ENCODE measurements at places on chromosomes 3 and 15.

GRCh38 chr15:84633311-84634227 lies 20.5 kb downstream of the WDR73 start:
- peak; percentile 52 for DNase-seq

- no peak for DNase-seq
Observed at GRCh38 chr3:132638706-132639105, 20.9 kb downstream of the ACAD11 start.

- DNase-seq = no peak
Observed at GRCh38 chr15:81384891-81385720, 11.1 kb upstream of the TMC3 start.

GRCh38 chr3:41575724-41576123 lies 376.4 kb downstream of the CTNNB1 start:
- DNase-seq = no peak

- no peak for DNase-seq
Observed at GRCh38 chr3:177567833-177568232, 370.6 kb upstream of the TBL1XR1 start.

DNA sequence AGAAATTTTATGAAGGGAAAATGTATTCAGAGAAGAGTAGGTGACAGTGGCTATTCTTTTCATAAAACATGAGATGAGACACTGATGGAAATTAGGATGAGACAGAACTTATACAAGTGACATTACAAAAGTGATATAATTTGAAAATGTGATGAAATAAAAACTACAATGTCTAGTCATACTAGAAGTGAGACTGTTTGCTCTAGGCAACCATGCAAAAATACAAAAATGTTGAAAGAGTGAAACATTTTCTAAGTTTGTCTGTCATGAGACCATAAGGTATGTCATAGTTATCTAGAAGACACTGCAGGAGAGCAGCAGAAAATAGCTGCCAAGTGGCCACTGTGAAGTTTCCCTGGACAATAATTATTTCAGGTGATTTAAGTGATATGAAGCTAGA lies 459.5 kb downstream of the DIPK2A start:
- DNase-seq = no peak

GRCh38 chr15:69610858-69611257 lies 158.2 kb downstream of the RPLP1 start:
- DNase-seq = no peak

GRCh38 chr15:85785887-85786780 lies 8.6 kb downstream of the KLHL25 start:
- no peak for DNase-seq

- no peak for DNase-seq
Observed at GRCh38 chr3:180072786-180073185, 36.0 kb upstream of the PEX5L start.

DNA sequence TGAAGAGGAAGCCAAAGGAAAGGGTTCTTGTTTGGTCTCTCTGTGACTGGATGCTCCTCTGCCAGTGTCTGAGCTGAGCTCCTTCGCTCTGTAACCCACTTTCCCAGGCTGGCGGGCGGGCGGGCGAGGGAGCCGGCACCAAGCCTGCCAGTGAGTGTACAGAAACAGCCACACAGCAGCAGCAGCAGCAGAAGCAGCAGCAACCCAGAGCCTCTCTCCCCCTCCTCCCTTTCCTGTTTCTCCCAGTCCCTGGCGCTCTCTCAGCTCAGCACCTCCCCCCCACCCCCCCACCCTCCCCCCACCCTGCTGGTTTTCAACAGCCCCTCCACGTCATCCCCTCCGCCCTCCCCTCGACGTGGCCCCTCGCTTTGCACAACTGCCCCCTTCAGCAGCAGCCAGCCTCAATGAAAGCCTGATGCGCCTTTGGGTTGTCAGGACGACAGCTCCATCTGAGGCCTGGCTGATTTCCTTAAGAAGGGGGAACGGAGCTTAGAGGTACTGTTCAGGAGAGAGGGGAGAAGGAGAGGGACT lies at the start of gene LSAMP:
Gene LSAMP, minus strand, starts transcription at position 177 of the 531 bp plus-strand sequence.
- no peak for DNase-seq

- DNase-seq = no peak
Observed at GRCh38 chr3:98780343-98780742, 17.2 kb downstream of the ST3GAL6 start.

DNA sequence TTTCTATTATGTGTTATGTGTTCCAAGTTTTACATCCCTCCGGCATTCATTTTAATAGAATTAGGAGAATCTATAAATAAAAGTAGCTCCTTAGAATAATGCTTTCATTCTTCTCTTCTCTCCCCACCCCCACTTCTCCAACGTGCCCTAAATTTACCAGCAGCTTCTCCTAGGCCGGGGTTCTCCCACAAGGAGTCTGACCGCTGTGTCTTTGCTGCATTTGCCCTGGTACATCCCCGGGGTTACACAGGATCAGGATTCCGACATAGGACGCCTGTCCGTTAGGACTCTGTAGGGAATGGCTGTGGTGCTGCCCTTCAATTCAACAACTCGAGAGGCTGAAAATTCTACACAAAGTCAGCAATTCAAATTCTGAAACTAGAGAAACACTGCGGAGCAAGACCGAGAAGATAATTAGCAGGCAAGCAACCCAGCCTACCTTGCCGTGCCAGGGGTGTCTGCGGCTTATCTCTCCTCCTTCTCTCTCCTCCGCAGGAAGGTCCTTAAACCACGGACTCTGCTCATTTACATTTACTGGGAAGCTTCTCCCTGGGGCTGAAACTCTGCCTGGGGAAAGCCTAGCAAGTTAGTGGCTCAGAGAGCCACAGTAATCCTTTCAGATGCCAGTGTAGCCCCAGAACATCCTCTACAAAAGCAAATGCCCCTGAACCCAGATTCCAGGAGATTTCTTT lies 18.8 kb downstream of the PCSK6 start:
- DNase-seq = no peak

DNA sequence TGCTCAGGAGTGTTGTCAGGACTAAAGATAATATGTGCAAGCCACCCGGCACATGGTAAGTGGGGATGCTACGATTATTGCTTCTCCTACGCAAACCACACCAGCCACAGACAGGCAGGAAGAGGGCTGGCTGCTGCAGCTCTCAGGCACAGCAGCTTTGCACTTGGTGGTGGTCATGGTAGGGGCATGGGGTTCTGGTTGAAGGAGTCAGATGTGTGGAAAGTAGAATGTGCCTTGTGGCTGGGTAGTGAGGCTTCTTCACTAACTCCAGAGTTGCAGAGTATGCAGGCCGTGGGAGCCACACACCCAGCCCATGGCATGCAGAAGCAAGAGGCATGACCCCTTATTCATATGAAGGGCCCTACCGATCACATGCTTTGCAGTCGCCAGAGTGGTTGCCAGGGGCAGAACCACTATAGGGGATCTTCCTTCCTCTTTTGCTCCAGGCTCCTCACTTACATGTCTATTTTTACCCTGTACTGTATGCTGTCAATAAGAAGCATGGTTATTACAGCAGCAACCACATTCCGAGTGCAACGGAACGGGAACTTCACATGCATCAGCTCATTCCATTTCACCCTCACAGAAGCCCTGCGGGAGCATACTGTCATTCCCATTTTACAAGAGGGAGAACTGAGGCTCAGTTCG lies 59.2 kb upstream of the HERC1 start:
- peak; percentile 24 for DNase-seq

DNA sequence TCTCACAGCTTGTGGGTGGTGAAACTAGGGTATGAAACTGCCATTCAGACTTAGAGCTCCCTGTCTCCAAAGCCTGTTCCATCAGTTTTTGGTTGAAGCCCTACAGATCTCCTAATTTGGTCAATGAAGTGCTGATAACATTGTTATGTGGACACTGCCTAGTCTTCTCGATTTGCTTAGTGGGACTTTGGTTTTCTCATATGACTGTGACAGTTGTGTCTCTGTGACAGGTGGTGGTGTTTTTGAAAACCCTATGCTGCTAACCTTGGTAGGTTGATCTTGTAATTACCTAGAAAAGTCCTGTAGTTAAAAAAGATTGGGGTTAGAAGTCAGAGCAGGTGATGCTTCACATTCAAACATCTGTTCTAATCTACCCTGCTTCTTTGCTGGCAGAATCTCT lies 9.2 kb downstream of the PPM1L start:
- no peak for DNase-seq

- peak; percentile 72 for DNase-seq
Observed at GRCh38 chr3:15332405-15333098, at the start of gene SH3BP5. Gene SH3BP5, minus strand, starts transcription at chr3:15332586. Its CDS starts 178 bp downstream, at chr3:15332408.

DNA sequence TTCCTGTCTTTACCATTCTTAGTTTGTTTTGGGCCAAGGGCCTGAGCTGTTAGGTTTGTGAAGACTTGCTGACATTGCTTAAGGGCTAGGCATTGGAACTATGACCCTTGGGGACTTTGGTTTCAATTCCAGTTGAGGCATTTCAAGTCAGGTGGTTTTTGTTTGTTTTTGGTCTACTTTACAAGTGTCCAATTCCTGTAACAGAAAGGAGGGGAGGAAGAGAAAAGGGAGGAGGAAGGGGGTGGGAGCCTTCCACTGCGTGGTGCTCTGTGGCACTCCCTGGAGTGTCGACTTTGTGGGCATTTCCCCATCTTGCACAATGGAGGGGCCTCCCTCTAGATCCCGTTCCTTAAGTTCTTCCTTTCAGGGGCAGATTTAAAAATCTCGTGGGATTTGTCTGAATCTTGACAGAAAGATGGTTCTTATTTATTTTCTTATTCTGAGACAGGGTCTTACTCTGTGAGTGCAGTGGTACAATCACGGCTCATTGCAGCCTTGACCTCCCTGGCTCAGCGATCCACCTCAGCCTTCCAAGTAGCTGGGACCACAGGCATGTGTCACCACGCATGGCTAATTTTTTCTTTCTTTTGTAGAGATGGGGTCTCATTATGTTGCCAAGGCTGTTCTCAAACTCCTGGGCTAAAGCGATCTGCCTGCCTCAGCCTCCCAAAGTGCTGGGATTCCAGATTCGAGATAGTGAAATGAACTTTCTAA lies 59.5 kb upstream of the RYK start:
- DNase-seq = no peak

DNA sequence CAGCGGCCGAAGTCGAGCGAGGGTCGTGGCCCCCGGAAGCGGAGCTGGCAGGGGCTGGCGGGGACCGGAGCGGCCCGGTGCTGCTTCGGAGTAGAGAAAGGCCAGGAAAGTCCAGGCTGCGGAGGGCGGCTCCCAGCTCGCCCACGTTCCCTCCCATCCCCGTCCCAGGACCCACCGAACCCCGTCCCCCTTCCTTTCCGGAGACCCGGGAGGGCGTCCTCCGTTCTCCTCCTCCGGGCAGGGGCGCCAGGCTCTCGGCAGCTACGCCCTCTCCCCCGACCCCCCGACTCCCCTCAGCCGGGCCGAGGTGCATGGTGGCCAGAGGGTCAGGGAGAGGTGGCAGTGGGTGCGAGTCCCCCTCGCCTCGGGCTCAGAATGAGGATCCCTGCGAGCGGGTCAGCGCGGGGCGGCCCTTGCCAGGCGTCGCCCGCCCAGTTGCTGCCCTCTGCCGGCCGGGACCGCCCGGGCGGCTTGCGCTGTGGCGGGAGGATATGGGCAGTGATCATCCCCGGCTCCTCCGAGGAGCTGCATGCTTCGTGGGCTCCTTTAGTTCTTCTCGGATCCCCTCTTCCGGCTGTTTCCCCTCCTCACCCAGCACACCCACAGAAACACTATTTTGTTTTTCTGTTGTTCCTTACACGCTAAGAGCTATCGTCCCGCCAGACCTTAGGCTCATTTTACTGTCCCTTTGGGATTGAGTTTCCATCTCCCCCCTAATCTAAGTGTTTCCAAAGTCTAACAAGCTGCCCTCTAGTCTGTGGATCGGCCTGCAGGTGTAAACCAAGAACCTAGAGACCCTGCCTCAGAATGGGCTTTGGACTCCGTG lies 744 bp upstream of the ALDH1A2 start:
- peak; percentile 23 for DNase-seq

GRCh38 chr3:65425880-65426279 lies 612.8 kb downstream of the MAGI1 start:
- DNase-seq = no peak

- DNase-seq = no peak
Observed at GRCh38 chr15:57333487-57333886, 42.8 kb upstream of the CGNL1 start.

GRCh38 chr15:31758126-31758525 lies 272.2 kb upstream of the CHRNA7 start:
- DNase-seq = no peak

DNA sequence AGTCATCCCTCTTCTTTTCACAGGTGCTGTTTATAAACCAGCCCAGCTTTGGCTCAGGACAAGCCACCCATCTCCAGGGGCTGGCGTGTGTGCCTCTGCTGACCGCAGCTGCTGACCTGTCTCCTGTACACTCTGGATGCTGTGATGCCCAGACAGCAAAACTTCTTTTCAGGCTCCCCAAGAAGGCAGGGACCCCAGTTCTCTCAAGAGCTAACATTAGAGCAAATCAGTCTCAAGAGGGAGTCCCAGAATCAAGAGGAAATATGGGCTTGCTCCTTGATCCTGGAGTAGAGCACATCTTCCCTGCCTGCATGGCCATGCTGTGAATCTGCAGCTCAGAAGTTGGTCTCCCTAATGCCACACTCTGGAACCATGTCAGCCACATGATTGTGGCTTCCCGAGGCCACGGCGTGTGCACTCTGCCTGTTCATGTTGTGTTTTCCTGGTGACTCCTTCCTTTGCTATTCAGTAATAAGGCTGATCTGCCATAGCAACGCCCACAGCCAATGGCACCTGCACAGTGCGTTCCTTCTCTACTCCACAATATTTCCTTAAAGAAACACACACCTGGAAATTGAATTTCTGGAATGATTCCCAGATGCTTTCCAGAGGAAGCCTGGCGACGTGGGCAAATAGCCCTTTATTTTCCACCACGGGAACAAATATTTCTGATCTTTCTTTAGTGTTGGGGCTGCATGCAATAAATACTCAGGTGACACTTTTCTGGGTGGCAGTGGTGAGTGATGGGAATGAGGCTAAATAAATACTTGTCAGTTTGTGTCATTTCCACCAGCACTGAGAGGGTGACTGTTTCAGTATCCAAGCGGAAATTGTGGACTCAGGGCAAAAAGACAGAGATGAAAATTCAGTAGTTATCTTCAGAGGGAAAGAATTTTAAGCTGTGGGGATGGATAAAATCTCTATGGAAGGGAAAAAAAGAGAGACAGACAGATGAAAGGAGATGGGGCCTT lies 21.9 kb upstream of the THSD4 start:
- no peak for DNase-seq

DNA sequence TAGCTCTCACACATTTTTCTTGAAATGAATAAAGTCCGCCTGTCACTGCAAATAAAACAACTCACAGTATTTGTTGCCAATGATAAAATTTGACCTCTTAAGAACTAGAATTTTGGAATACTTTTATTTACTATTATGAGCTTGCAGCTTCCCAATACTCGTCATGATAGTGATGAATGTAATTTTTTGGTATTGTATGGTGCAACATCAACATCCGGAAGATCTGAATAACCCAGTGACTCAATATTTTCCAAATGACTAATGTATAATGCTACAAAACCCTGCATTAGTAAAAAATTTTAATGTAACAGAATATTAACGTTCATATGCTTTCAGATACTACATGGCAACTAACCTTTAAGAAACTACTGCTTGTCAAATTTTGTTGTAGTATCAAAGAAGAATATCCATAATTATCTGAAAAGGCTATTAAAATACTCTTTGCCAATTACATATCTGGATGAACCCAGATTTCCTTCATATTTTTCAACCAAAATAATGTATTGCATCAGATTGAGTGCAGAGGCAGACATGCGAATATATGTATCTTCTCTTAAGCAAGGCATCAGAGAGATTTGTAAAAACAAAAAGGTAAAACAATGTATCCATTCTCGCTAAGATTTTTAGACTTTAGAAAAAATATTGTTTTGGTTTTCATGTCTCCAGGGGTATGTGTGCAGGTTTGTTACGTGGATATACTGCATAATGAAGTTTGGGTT lies 95.3 kb downstream of the IGF2BP2 start:
- DNase-seq = no peak

All from T-helper 17 cell (primary cell).